AG10803 (cell line): ENCODE measurements at places on chromosomes 2 and 18.
A peak's percentile ranks its signal among the peaks of the same experiment; 100 is the strongest.

DNA sequence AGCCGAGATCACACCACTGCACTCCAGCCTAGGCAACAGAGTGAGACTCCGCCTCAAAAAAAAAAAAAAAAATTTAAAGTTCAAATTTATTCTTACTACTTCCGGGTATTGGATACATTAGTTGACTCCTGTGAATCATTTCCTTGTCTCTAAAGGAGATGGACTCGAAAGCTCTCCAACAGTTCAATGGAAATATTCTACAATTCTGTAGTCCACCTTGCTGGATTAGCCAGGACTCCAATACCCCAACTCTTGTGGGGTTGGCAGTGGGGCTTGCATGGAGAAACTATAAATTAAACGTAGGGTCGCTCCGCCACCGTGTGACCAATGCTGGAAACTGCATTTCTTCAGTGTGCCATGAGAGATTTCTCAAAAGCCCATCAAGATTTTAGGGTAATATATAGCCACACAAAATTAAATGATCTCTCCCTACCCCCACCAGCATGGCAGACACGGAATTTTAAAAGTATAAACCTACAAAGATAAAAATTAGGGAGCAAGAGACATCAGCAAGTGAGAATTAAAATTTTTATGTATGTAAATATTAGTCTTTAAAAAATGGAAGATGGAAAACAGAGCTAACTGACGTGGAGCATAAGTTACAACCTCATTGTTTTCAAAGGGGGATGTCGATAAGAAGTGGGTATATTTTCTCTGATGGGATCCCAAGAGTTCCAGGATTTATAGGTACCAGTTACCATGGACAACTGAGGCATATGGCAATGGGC is 27.8 kb upstream of the GAREM2 start:
- peak; percentile 49 for DNase-seq

- DNase-seq = no peak
Measured at GRCh38 chr2:157466764-157467163, 22.9 kb upstream of the CYTIP start.

DNA sequence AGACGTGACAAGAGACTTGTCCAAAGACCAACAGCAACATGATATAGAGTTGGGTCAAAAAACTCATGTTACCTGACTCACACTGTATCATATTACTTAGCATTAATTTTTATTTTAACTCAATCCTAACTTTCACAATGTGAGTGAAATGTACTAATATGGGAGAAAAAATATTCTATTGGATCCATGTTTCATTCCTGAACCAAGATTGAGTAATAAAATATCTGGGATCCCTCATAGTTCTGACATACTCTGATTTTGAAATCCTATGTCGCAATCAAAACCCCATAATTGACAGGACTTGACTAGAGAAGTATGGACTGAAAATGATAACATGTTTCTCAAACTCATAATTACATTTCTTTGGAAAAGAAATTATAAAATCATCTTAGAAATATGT is 190.4 kb downstream of the RIT2 start:
- DNase-seq = peak; percentile 8

DNA sequence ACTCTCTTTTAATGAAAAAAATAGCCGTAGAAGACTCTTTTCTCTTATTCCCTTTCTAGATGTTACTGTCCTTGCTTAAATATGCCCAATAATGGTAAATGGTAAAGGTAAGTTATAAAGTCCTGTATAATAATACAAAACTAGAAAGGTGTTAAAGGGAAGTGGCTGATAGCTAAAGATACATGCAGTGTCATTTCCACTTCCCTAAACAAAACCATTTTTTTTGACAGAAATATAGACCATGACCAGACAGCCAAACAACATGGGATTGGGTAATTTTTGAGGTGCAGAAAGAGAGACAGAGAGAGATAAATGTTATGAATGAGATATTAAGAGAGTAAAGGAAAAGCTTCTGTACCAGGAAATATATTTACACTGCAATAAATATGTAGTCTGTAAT is 731.7 kb upstream of the REG3G start:
- no peak for DNase-seq

DNA sequence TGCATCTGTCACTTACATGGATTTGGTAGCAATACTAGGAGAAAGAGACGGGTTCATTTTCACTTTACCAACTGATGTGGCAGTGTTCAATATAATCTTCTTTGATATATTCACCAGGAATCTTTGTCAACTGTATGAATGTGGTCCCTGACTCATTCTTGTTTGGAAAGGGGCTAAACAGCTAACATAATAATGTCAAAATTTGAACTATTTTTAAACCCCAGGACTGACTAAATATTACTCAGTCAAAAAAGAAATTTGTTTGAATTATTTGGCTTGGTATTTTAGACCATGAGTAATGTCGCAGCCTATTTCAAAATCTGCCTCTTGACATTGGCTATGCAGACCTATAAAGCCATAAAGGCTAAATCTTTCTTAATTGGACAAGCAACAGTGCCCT is 413.7 kb upstream of the RGPD4 start:
- DNase-seq = peak; percentile 26

- DNase-seq = no peak
Measured at GRCh38 chr2:212538305-212539071, at the start of gene ERBB4. Gene ERBB4, minus strand, starts transcription at chr2:212538802. Its CDS starts 272 bp downstream, at chr2:212538530.

DNA sequence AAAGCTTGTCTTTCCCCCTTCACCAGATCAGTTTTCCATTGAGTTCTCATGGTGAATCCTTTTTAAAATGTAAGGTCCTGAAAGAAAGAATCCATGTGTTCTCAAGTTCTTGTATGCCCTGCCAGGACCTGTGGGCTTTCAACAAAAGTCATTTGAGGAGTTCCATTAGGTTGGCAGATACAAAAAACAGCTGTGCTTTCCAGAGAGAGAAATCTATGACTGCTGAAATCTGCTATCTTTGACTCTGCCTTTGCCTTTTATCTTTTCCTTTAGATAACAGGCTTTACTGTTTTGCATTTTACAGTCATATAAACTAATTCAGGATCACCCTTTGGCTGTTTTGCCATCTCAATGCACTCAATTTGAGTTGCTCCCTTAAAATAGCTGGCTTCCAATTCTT is 59.7 kb downstream of the CXCR4 start:
- DNase-seq = no peak

GRCh38 chr2:174593574-174594203 is 3.9 kb downstream of the WIPF1 start:
- DNase-seq = peak; percentile 83
